ENCODE measurements at places on chromosomes 11 and 22. TPM values are rescaled to one million over a fixed set of nuclear protein-coding genes. Genes with fewer than 3 reads are reported as not detected.

Gene MOGAT2
- total RNA-seq, result 0.13 TPM

Gene EHF
- total RNA-seq, result 0.09 TPM

Gene LARGE2
- 0.41 TPM for total RNA-seq

Gene SESN3
- total RNA-seq, result 187 TPM

Gene CAPN1
- total RNA-seq, result 35.3 TPM

Gene IGSF22
- 0.57 TPM for total RNA-seq

Gene CCDC82
- 42.5 TPM for total RNA-seq

Gene LRRC4C
- 13.8 TPM for total RNA-seq

Gene ART1
- not detected for total RNA-seq

Gene CD3D
- total RNA-seq, result not detected

Gene DNAJB7
- 1.0 TPM for total RNA-seq

Gene PATE2
- 0.62 TPM for total RNA-seq
